ENCODE measurements at places on chromosomes 3 and 15.

- no peak for DNase-seq
Measured at GRCh38 chr3:40990062-40990456, 209.2 kb upstream of the CTNNB1 start.

GRCh38 chr3:196063456-196063855 is 18.4 kb downstream of the TFRC start:
- no peak for DNase-seq

DNA sequence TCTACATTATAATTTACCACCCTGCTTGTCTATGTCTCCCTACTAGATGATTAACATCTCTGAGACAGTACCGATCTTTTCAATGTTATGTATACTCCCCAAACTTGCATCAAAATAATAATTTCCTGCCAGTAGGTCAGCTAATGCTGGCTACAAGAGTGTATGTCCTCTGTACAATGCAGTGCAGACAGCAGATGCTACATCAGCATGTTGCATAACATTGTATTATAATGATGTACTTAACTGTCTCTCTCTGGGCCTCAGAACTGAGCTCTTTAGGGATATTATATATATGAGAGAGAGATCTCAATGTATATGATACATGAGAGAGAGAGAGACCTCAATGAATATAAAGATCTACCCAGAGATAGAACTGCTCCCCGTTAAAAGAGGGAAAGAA is 456.6 kb downstream of the SHQ1 start:
- DNase-seq = no peak

DNA sequence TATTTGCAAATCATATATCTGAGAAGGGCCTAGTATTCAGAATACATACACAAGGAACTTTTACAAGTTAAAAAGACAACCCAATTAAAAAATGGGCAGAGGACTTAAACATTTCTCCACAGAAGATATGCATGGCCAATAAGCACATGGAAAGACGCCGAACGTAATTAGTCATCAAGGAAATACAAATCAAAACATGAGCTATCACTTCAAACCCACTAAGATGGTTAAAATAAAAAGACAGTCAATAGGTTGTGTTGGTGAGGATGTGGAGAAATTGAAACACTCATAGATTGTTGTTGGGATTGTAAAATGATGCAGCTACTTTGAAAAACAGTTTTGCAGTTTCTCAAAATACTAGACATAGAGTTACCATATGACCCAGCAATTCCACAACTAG is 61.2 kb upstream of the NEO1 start:
- DNase-seq = no peak

DNA sequence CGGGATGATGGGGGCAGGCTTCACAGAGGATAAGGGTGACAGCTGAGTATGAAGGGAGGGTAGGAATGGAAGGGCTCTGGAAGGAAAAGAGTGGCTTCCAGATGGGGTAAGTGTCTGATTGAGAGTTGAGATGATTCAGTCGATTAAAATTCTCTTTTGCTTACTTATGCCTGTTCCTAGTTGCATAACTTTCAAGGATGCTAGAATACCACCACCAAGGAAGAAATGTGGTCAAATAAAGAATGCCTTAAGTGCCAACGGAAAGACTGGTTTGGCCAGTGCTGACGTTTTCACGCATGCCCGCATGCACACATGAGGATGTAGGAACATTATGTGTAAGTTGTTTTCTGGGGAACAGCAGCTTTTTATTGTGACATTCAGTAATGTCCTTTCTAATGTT is 263.4 kb upstream of the WNT5A start:
- no peak for DNase-seq

DNA sequence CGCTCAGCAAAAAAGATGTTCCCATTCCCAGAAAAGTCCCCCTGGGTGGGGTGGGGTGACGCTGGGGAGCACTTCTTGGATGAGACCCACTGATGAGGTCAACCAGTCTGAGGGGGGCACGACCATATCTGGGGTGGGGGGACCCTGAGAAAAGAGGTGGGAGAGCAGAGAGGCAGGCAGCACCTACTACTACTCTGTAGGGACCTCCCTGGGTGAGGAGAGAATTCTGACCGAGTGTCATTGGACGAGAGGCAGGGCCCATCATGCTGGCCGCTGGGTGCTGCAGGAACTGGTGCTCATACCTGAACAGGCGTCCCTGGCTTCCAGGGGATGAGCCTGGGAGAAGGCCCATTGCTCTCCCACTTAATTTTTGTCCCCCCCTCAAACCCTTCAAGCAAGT is 158.8 kb downstream of the KLF13 start:
- DNase-seq = no peak

DNA sequence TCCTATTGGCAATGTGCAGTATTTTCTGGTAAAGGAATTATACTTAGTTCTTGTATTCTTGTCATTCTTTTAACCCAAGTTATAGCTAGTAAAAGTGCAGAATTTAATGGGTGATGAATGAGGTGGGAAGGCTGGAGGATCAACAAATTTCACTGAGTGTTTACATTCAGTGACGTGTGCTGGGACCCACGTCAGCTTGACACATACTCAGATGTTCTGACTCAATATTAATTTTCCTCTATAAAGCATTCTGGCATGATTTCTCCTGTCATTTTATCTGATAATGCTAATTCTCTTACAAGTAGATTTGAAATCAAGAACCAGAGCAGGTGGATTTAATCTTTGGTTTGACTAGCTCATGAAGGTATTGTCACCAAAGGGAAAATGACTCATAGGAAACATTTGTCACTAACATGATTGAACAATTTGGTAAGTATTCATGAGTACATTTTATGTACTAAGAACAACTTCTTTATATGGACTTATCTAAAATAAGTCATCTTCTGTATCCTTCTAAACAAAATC is 71.0 kb upstream of the SYNPR start:
- DNase-seq = no peak

DNA sequence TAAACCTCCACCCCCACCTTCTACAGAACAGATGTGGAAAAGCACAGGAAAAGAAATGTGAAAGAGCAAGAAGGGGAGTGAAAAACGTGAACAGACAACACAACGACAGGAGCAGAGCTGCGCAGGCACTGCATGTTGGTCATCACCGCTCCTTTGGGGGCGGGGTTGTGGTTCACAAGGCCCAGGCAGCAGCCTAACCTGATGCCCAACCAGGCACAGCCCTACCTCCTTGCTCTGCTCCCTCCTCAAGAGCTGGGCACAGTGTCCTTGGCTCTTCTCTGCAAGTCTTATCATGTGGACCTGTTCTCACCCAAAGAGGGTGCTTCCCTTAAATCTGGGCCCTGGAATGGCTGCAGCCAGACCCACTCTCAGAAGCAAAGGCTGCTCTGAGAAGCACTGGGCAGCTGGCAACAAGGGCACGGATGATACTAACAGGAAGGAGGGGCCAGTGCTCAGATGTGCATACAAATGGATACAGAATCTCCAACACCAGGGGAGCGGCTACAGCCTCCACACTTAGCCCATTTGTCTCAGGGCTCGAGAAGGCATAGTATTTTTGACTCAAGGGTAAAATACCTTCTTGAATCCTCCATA is 64.6 kb downstream of the DHX30 start:
- DNase-seq = no peak

- DNase-seq = no peak
Measured at GRCh38 chr3:140377644-140378043, 300.2 kb upstream of the TRIM42 start.

GRCh38 chr3:65484964-65485363 is 553.8 kb downstream of the MAGI1 start:
- no peak for DNase-seq

DNA sequence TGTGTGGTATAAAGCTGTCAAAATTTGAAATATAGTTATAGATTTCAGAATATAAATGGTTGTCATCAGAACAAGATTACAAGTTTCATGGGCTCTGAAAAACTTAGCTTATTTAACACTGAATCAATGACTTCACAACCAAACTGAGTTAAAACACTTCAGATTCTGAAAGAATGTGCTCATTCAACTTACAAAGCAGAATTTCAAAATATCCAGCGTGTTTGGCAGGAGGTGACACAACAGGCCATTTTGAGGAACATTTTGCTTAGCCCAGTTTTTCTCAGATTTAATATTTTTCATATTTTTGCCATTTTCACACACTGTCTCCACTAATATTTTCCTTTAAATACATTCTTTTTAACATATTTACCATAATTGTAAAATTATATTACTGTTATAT is 781.1 kb downstream of the TUSC7 start:
- no peak for DNase-seq

- no peak for DNase-seq
Measured at GRCh38 chr3:188590557-188590956, 436.6 kb downstream of the LPP start.

GRCh38 chr15:64379216-64379960 is 1.9 kb downstream of the PCLAF start:
- no peak for DNase-seq

- no peak for DNase-seq
Measured at GRCh38 chr15:70528816-70529215, 234.5 kb downstream of the UACA start.

DNA sequence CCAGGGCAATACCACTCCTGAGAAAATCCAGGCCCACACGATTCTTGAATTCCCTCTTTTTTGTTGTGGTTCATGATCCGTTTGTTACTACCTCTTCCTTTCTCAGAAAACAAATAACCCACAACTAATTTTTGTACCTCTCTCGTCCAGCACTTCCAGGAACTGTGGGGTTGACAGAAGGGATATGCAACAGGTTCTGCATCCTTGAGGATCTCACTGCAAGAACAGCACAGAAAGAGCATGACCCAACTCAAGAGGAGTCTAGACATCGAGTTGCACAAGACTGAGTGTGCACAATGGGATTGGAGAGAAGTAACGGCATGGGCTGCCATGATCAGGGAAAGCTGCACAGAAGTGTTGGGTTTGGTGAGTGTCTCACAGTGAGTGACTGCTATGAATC is 533.3 kb downstream of the SOX2 start:
- no peak for DNase-seq

GRCh38 chr3:180421221-180421620 is 180.7 kb upstream of the TTC14 start:
- DNase-seq = no peak

- DNase-seq = no peak
Measured at GRCh38 chr3:152780553-152780952, 54.4 kb upstream of the P2RY1 start.

GRCh38 chr3:99134986-99135385 is 233.5 kb upstream of the DCBLD2 start:
- no peak for DNase-seq

DNA sequence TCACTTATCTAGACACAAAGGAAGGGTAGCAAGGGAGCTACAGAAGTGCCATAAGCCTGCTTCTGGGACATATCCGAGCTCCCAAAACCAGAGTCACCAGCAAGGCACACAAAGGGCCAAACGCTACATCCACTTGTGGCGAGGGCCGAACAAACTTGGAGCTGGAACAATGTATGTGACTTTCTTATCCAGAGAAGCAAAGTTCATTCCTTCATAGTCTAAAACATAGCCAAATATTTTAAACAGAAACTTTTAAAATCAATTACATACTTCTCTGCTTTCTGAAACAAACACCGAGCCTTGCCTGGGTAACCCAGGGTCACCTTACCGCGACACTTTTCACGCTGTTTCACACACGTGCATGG is 15.9 kb downstream of the ZXDC start:
- DNase-seq = no peak

- no peak for DNase-seq
Measured at GRCh38 chr3:140571836-140572235, 106.0 kb upstream of the TRIM42 start.

DNA sequence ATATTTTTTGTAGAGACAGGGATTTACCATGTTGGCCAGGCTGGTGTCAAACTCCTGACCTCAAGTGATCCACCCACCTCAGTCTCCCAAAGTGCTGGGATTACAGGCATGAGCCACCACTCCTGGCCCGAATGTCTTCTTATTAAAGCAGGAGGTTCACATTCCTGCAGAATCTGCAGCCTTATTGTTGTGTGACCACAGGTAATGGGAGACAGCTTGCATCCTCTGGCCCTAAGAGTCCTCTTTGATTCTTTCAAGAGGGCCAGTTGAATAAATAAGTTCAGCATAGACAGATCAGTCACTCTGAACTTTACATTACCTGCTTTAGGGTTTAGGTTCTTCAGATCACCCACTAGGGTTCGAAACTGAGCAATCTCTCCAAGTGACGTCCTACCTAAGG is 172.9 kb upstream of the TOPAZ1 start:
- no peak for DNase-seq

- DNase-seq = no peak
Measured at GRCh38 chr3:74282202-74282601, 332.3 kb downstream of the CNTN3 start.

DNA sequence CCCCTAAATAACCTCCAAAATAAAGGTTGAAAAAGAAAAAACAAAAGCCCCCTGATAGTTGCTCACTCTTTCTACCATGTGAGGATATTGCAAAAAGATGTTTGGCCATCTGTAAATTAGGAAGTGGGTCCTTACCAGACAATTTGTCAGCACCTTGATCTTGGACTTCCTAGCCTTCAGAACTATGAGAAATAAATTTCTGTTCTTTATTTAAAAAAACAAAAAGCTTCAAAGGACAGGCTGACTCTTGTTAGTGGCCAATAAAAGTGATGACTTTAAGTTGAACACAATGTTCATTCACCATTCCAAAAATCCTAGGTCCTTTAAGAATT is 103.5 kb downstream of the CBLB start:
- DNase-seq = no peak

- no peak for DNase-seq
Measured at GRCh38 chr15:85475711-85476110, 95.3 kb downstream of the AKAP13 start.

GRCh38 chr3:9793161-9793781 is 389 bp downstream of the ARPC4 start:
- DNase-seq = no peak

DNA sequence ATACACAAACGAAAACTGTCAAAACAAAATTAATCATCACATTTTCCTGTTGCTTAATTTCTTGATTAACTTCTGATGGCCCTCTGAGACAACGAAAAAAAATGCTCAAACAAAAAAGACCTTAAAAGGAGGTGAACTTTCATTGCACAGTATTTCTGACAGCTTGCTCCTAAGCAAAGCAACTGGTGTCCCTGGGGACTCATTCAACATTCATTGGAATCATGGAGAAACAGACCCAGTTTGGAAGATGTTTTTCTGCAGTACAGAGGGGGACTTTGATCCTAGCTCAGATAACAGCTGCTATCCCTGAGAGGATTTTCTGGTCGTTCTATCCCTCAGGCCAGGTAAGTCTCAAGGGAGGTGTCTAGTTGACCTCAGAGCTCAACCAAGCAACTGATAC is 378.7 kb upstream of the ATP11B start:
- no peak for DNase-seq

DNA sequence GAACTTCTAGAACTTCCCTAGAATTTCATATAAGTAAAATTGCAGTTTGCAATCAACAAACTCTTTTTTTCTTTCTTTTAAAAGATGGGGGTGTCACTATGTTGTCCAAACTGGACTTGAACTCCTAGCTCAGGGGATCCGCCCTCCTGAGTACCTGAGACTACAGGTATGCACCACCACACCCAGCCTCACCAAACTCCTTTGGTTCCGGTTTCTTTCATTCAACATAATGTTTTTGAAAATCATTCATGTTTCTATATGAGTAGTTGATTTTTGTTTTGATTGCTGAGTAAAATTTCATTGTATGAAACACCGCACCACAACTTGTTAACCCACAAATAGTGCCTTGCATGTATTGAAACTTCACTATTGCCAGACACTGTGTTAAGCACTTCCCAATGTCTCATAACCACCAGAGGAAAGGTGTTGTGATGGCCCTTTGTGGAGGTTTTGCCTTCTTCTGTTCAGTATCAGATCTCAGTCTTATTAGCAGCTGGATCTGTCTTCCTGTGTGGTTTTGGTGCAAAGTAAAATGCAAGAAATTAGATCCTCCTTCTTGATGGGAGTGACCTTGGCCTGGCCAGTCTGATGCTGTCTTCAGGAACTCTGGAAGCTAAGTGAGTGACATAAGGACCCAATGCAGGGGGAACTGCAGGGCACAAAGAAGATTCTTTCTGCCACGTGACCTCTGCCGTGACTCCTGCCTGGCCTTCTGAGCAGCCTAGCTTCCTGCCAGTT is 78.8 kb upstream of the UBE2E1 start:
- no peak for DNase-seq
